ENCODE measurements at places on chromosomes 2 and 18.

GRCh38 chr2:161416708-161417437 lies 776 bp downstream of the TBR1 start:
- no peak for ATAC-seq

GRCh38 chr2:159124441-159124911 lies 156.0 kb downstream of the TANC1 start:
- ATAC-seq = no peak

DNA sequence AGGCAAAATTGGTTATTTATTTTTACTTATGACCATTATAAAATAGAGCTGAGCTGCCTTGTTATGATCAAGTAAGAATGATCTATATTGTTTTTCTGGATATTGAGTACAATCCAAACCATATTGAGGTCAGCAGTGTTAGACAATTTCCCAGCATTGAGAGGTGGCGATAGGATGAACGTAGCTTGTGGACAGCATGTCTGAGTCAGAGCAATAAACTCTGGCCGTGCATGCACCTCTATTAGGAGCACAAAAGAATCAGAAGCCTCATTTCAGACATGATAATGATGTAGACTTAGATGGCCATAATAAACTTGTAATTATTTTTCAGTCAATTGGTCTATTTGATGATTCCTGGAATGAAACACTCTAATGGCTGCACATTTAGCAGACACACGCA lies 491.6 kb downstream of the RIT2 start:
- no peak for ATAC-seq

DNA sequence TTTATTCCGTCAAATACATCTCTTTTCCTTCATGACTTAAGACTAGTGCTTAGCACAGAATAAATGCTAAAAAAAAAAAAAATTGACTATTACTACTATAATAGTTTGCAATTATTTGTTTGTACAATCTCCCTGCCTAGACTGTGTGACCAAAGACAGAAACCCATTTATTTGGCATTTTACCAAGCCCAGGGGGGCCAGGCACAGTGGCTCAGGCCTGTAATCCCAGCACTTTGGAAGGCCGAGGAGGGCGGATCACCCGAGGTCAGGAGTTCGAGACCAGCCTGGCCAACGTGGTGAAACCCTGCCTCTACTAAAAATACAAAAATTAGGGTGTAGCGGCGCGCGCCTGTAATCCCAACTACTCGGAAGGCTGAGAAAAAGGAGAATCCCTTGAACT lies 1.4 kb downstream of the ASB3 start:
- no peak for ATAC-seq

DNA sequence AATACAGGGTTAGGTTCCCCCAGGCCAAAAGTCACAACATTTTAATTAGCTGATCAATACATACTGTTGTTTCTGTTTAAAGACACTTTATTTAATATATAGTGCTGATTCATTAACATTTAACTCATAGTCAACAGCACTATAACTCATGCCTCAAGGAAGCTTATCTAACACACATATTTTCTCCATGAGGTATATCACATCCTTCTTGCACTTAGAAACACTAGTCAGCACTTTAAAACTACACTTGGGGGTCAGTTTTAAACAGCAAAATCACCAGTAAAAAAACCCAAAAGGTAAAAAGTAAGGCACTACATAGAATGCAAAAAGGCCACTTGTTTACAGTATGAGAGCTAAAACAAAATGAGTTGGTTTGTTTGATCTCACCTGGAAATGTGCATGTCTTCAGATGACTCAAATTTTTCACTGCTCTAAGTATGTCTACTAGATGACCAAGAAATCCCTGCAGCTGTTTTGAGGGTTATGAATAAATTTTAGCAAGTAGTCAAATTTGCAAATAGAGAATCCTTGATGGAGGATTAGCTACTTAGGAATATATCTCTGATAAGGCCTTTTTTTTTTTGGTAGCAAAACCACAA lies 54.1 kb upstream of the EPB41L5 start:
- ATAC-seq = no peak

DNA sequence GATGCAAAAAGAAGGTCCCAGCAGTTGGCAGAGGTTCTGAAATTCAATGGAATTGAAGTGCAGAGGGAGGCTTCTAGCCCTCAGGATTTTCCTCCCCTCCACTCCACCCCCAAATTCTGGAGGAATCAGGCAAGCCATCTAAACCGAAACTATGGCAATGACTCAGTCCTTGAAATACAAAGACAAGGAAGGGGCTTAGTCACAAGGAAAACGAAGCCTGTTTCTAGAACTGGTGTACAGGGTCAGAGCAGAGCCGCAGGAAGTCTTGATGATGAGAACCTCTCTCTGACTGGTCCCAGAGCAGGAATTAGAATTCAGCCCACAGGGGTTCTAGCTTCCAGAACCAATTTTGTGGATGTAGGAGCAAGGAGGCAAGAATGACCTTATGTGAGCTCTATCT lies 111.7 kb upstream of the SCN1A start:
- no peak for ATAC-seq

- ATAC-seq = no peak
Observed at GRCh38 chr2:219285373-219285735, 6.2 kb downstream of the DNAJB2 start.

GRCh38 chr18:67456711-67457110 lies 59.8 kb downstream of the DSEL start:
- no peak for ATAC-seq

GRCh38 chr2:151799886-151800292 lies 28.3 kb downstream of the ARL5A start:
- ATAC-seq = no peak

GRCh38 chr2:139645617-139646016 lies 865.4 kb upstream of the NXPH2 start:
- no peak for ATAC-seq

- ATAC-seq = no peak
Observed at GRCh38 chr2:172612051-172612450, 56.2 kb downstream of the PDK1 start.

- ATAC-seq = no peak
Observed at GRCh38 chr18:26745288-26746181, 120.0 kb downstream of the AQP4 start.

GRCh38 chr2:123606631-123607030 lies 418.5 kb upstream of the CNTNAP5 start:
- ATAC-seq = no peak

- ATAC-seq = no peak
Observed at GRCh38 chr2:212797484-212798205, 259.0 kb upstream of the ERBB4 start.

DNA sequence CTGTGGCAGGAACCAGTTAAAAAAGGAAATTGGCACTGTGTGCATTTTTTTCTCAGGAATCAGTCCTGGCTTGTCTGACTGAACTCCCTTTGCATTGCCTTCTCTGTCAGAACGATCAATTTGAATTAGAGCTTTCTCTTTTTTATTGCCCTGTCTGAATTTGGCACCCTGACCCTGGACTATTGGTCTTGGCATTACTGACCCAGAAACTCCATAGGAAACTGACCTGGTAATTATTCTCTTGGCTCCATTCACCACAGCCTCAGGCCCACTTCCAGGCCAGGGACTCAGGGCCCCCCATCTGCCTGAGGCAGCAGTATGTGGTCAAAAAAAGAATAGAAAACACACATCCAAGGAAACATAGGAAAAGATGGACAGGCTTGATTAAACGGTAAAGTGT lies 32.0 kb upstream of the CCDC88A start:
- no peak for ATAC-seq

GRCh38 chr2:133459590-133459989 lies 108.7 kb downstream of the NCKAP5 start:
- ATAC-seq = no peak

GRCh38 chr2:101754618-101755017 lies 57.1 kb downstream of the MAP4K4 start:
- no peak for ATAC-seq

GRCh38 chr2:230905448-230906421 lies 19.3 kb downstream of the GPR55 start:
- ATAC-seq = no peak

- no peak for ATAC-seq
Observed at GRCh38 chr2:235839974-235840373, 328.2 kb downstream of the GBX2 start.

Measured in gastroesophageal sphincter (tissue), 4 donors.